ENCODE measurements at places on chromosomes 7 and 10.

GRCh38 chr10:109071539-109071938 is 851.8 kb downstream of the XPNPEP1 start:
- no peak for DNase-seq

- DNase-seq = peak; percentile 88
Observed at GRCh38 chr7:1028044-1028770, 16.1 kb upstream of the GPR146 start.

GRCh38 chr10:60767424-60767823 is 10.9 kb upstream of the CDK1 start:
- no peak for DNase-seq

- DNase-seq = no peak
Observed at GRCh38 chr10:107487284-107487683, 322.8 kb upstream of the SORCS1 start.

DNA sequence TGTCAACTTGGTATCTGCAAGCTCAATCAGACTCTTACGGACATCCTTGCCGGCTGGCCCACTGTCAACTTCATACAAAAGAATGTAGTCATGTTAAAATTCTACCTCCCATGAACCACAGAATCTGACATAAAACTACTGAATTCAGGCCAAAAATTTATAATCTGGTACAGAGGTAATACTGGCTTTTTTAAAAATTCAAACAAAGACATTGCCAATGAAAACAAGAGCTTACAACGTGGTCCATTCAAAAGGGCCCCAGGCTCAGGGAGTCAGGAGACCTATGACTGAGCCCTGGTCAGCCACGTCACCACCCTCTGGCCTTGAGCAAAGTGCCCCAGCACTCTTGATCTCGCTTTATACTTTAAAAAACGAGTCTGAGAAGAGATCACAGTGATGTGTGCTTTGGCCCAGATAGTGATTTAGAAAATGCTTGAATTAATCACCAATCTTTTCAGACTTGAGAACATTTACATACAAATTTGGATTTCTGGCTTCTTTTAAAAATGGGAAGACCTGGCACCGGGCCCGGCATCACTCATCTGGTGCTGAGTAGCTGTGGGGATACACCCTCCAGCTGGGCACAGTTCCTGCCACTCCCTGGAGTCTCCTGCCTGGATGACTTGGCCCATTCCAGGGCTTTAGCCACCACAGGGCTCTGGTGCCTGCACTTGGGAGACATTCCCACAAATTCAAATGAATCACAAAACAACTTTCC is 94.1 kb downstream of the PIP4K2A start:
- no peak for DNase-seq

GRCh38 chr7:43726466-43726865 is 2.9 kb downstream of the COA1 start:
- no peak for DNase-seq

GRCh38 chr7:135964791-135965190 is 12.4 kb downstream of the MTPN start:
- no peak for DNase-seq

GRCh38 chr10:110774069-110775019 is 97.4 kb upstream of the PDCD4 start:
- DNase-seq = peak; percentile 5

GRCh38 chr10:101478956-101479355 is 109.1 kb downstream of the POLL start:
- no peak for DNase-seq

- DNase-seq = no peak
Observed at GRCh38 chr10:124092860-124093773, at the start of gene CHST15. TSS of gene CHST15 (minus strand) at chr10:124093598. CDS start at chr10:124046212, 47,386 bp downstream.

DNA sequence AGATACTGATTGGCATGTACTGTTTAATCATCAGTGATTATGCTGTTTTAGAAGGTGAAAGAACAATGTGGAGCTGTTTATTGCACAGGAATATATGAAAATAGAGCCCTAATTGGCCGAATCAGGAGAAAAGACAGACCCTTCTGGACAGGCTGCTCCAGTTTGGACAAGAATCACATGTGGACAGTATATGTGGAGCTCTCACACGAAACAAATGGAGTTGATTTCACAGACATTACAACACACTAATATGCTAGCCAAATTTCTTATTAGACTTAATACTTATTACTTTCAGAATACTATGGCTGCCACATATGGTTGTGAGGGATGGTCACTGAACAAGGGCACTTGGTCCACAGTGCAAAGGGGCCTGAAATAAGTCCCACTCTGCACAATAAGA is 15.5 kb downstream of the TWIST1 start:
- no peak for DNase-seq
